Left cardiac atrium (tissue), 4 donors: ENCODE measurements at places on chromosomes 3 and 15. TPM values are rescaled to one million over a fixed set of nuclear protein-coding genes. Genes with fewer than 3 reads are reported as not detected.

DNA sequence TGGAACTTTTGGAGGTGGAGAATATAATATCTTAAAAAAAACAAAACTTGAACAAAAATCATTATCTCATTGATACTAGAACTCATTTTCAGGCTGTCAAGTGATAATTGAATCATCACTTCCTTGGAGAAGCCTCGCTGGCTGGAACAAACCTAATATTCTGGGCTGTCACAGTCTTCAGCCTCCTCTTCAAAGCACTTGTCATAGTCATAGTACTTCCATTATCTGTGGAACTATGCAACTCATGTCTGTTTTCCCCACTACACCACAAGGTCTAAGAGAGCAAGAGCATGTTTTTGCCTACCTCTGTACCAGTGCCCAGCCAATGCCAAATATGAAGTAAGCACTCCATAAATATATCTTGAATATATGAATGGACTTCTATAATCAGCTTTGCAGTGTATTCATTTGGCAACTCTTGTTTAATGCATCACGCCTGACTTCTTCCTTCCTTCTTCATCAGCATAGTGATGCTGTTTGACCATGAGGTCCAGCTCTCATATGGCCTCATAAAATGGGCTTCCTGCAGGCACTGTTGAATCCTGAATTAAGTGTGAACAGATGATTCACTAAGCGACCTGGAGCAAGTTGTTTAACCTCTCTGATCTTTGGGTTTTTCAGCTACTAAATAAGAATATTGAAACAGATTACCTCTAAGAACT lies 86.6 kb upstream of the SNRK start:
- no peak for DNase-seq

DNA sequence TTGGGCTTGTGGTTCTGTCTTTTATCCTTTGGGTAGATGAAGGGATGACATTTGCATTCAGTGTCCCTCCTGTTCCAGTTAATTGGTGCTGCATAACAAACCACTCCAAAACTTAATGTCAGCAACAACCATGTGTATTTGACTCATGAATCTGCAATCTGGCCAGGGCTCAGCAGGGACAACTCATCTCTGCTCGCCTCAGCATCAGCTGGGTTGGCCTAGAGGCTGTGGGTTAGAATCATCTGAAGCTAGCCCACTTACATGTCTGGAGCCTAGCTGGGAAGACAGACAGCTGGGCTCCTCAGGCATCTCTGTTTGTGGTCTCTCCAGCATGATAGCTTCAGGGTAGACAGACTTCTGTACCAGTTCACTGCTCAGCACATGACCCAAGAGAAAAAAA lies 92.0 kb downstream of the TMEM108 start:
- DNase-seq, result no peak

DNA sequence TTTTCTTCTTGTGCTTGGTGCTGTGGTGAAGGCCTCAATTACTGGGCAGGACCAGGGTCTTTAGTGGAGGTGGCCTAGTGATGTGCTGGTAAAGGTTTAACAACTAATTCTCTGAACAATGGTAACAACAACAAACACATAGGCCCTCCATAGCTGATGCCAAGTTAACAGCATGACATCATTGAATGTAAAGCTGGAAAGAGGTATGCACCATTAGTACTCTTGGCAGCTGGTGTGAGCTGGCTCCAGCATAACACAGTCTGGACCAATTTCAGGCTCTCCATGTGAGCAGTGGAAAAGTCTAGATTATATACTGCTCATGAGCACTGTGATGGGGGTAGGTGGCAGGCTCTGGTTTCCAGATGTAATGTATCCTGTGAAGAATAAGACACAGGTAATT lies 61.8 kb downstream of the SLC7A14 start:
- no peak for DNase-seq

DNA sequence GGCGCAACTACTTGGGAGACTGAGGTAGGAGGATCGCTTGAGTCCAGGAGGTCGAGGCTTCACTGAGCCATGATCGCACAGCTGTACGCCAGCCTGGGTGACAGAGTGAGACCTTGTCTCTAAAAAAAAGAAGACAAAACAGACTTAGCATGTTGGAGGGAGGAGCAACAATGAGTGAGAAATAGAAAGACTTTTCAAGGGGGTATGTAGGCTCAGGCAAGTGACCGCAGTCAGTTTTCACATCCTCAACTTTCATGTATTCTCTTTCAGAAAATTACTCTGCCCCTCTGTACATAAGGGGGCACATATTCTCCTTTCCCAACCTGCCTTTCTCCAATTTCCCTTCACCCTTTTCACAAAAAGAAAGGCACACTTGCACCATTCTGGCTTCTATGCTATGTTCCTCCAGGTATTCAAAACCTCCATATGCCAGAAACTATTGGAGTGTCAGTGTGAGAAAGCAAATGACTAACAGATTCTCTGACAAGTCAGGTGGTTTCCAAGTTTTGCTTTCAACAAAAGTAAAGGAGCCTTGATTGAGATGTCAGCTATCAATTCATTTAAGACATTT lies 7.6 kb downstream of the NSUN3 start:
- no peak for DNase-seq

GRCh38 chr3:151987893-151988292 lies 114.5 kb downstream of the SUCNR1 start:
- DNase-seq, result no peak

DNA sequence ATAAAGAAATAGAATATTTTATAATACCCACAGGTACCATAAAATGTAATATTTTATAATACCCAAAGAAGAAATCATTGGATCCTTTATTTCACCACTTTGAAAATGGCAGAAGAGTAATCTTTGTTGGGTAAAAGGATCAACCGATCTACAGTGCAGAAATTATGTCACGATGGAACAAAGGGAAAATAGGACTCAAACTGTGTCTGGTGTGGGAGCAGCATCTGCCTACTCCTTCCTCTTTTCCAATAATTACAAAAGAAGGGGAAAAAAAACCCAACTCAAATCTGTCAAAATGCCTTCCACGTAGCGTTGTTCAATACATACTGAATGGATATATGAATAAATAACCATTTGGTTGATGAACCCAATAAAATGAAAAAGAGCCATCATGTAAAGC lies 492.6 kb upstream of the TBL1XR1 start:
- DNase-seq, result no peak

CCR8 gene
- not detected for total RNA-seq

FYCO1 gene
- total RNA-seq, result 64.4 TPM

ZIC4 gene
- total RNA-seq, result not detected
